ENCODE measurements at places on chromosomes 12 and 14.

DNA sequence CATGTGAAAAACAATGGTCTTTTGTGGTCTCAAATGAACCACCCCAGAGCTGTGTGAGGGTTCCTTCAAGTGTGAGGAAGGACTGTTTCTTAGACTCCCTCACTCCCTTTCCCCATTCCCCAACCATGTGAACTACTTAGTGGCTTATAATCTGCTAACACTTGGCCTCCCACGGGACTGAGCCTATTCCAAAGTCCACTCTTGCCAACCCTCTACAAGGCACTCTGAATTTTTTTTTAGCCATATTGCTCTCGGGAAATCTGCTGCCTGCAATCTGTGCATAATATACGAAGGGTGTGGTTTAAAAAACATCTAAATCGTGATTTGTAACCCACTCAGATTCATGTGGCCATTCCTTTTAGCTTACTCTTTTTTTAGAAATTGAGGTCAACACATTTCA is 2.6 kb downstream of the SVOP start:
- no peak for DNase-seq

GRCh38 chr12:104888481-104888880 is 69.6 kb downstream of the SLC41A2 start:
- DNase-seq = no peak

- DNase-seq = no peak
Measured at GRCh38 chr14:105665247-105665950, 139.0 kb downstream of the TMEM121 start.

GRCh38 chr12:131631230-131631629 is 79.7 kb upstream of the SFSWAP start:
- no peak for DNase-seq

DNA sequence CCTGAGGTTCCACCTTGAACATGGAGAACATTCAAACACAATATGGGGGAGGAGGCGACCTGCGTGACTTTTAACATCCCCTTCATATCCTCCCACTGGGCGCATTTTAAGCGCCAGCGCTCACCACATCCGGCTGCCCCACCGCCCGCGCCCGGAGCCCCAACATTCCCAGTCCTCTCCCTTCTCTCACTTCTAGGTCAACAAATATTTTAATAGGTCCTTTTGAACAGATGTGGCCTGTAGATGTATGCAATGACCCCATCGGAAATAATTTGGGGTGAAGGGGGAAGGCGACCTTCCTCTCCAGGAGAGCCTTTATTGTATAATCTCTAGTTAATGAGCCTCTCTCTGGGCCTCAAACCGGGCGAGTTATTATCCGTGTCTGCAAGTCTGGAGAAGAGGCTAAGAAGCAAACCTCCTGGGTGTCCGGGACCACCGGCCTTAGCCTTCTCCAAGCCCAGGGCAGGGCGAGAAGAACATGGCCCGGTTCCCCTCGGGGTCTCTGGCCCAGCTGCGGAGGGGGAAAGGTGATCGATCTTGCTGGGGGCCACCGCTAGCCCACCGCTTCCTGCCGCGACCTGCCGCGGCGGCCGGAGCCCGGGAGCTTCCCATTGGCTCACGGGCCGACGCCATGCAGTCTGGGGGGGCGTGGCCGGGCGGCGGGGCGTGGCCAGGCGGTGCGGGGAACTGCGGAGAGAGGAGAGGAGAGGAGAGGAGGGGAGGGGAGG is 83.2 kb upstream of the HMGA2 start:
- no peak for DNase-seq

DNA sequence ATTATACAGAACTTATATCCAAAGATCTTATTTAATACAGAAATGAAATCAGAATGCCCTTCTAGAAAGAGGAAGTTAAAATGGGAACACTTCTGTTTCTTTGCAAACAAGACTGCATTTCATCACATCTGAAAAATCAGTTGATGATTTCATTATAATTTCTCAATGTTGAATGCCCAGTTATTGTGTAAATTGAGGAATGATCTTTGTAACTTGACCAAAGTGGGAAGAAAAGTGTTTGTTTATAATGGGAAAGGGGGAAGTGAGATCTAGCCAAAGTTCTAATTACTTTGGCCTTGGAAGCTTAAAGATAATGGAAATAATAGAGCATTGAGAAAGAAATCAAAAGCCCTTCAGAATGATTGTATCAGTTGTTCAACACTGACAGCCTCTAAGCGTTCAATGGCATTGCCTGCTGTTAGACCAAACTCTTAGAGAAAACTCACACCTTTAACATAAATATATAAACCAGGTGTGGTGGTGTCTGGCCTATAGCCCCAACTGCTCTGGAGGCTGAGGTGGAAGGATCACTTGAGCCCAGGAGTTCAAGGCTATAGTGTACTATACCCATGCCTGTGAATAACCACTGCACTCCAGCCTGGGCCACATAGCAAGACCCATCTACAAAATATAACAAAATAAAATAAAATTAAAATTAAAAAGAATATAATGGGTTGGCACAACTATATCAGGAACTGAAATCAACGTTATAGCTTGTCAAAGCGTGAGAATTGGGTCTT is 9.9 kb upstream of the LYZ start:
- no peak for DNase-seq

DNA sequence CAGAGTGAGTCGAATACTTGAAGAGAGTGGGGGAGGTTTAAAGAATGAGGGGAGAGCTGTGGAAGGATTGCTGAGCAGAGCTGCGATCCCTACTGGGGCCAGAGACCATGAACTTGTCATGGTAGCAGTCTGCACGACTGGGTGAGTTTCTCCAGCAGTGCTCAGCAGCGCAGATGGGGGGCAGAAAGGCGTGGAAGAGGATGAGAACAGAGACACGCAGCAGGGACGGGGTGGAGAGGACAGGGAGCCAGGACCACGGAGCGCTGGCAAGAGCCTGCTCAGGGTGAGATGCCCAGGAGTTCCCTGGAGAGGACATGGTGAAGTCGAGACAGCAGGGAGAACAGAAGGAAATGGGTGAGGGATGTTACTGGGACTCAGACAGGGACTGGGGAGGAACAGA is 2.1 kb upstream of the AQP6 start:
- DNase-seq = no peak

DNA sequence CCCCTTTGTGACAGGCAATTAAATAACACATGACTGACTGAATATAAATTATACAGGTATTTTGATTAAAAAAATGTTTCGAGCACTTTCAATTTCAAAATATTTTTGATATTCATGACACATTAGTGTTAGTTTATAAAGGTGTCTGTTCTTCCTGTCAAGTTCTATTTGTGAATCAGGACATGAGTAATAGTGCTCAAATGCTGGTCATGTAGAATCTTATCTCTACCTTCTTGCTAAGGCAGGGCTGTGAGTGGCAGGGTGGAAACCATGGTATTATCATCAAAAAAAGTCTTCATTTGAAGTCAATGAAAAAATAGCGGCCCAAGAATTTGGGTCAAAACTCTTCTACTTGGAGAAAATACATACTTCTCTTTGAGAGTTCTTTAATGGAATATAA is 250.2 kb downstream of the DACT1 start:
- DNase-seq = no peak

DNA sequence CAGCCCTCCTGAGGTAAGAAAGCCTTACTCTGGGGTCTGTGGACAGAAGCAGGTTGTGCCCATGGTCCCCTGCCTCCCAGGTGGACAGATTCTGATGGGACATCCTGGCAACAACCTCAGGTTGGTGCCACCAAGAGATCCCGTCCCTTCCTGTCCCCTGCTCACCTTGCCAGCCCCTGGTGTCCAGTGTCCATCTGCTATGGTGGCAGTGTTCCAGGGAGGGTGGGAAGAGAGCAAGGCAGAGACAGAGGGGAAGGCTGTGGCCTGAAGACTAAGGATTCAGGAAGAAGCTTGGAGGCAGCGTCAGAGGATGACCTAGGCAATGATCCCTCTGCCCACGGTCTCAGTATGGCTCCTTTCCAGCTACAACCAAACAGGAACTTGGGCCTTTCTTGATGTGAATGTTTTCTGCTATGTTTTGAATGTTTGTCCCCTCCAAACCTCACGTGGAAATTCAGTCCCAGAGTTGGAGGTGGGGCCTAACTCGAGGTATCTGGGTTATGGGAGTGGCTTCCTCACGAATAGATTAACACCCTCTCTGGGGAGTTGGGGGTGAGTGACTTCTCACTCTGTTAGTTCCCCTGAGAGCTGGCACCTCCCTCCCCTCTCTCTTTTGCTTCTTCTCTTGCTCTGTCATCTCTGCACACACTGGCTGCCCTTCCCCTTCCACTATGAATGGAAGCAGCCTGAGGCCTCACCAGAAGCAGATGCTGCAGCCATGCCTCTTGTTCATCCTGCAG is 26.9 kb downstream of the IQSEC3 start:
- no peak for DNase-seq

DNA sequence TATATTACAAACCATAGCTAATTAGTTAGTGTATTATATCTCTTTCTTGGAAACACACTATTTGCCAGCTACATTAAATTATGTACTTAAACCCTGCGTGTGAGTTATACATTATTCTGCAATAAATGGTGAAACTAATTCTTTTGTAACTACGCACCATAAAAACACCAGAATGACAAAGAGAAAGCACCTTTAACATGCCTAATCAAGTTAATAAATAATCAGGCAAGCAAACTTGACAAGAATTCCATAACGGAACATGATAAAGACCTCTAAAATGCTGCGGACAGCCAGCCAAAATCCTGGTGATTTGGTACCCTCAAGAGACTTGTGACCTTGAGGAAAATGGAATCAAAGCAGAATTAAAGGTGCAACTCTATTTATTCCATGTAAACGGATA is 375.3 kb upstream of the KITLG start:
- no peak for DNase-seq

DNA sequence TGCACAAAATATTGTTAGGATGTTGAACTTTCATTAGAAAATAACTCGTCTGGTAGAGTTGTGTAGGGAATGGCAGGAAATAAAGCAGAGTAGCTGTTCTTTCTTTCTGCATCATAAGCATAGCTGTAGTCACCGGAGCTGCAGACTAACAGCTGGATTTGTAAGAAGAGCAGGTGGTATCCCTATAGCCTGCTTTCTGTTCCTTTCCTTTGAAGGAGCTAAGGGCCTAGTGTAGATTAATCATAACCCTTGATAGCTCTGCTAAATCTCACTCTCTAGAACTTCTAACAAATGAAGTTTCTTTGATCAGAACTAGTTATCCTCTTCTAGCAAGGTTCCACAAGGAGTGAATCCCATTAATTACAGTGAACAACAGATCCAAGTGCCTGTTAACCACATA is 3.5 kb downstream of the LMO3 start:
- no peak for DNase-seq

DNA sequence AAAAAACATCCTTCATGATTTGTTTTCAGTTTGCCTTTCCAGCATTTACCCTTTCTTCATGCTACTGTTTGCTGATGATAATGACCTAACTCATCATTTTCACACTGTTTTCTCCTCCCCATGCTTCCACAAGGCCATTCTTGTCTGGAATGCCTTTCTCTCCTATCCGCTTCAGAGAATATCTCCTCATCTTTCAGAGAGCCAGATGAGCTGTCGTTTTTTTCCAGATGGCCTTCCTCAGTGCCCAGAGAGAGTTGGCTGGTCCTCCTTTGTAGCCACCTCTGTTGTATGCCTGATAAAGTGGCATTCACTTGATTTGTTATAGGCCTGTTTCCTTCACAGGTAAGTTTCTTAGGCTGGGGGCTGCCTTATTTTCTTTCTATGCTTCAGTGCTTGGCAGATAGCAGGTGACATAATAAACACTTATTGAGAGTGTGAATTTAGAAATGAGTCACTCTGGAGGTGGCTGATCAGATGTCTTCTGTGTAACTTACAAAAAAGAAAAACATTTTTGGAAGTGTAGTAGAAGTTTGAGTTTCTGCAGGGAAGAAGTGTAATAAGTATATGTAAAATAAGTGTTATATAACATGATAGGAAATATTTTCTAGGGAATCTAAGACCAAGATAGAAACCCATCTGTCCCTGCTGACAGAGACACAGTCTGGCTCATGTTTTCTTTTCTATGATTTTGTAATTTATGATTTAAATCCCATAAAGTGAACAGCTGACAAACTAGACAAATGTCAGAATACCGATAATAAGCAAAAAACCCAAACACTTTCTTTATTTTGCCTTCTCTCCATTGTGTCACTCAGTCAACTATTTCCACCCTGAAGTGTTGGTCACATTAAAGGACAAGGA is 174.5 kb downstream of the DACT1 start:
- DNase-seq = no peak

GRCh38 chr14:74507085-74507484 is 13.5 kb downstream of the ISCA2 start:
- DNase-seq = no peak

GRCh38 chr14:24430682-24431568 is 1.2 kb downstream of the KHNYN start:
- DNase-seq = no peak

DNA sequence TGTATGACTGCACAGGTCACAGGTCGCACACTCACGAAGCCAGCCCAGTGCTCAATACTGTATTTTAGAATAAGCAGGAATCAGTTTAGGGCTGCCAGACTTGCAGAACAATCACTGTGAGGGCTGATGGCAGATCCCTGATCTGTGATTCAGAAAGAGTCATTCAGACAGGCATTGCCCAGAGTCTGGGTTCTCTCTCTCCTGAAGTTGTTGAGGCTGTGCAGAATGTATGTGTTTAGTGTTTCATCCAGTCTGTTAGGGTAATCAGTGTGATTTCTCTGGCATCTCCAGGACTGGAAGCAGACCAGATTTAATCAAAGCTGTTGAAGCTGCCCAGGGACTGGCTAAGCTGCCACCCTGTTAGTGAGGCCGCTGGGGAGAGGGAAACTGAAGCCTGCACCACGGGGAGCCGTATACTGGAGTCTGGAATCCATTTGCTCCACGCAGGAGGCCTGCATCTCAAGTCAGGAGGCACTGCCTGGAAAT is 69.3 kb downstream of the ETV6 start:
- no peak for DNase-seq

- no peak for DNase-seq
Measured at GRCh38 chr14:78162202-78162601, 8.0 kb upstream of the NRXN3 start.

GRCh38 chr12:125151284-125151683 is 86.0 kb downstream of the AACS start:
- no peak for DNase-seq

DNA sequence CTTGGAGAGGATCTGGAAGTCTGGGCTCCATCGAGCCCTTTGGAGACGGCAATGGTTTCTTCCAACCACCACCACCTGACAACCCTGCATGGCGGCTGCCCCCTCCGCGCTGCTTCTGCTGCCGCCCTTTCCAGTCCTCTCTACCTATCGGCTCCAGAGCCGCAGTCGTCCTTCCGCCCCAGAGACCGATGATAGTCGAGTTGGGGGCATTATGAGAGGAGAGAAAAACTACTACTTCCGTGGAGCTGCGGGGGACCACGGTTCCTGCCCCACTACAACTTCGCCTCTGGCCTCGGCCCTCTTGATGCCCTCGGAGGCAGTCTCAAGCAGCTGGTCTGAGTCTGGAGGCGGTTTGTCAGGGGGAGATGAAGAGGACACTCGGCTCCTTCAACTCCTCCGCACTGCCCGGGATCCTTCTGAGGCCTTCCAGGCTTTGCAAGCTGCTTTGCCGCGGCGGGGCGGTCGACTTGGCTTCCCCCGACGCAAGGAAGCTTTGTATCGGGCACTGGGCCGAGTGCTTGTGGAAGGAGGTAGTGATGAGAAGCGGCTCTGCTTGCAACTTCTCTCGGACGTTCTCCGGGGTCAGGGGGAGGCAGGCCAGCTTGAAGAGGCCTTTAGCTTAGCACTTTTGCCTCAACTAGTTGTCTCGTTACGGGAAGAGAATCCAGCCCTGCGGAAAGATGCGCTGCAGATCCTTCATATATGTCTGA is 499 bp downstream of the TOGARAM1 start:
- DNase-seq = no peak

GRCh38 chr14:84202486-84202885 is 1327.5 kb upstream of the FLRT2 start:
- no peak for DNase-seq

- DNase-seq = no peak
Measured at GRCh38 chr14:90062127-90062794, 467 bp downstream of the KCNK13 start.

Measured in LNCaP clone FGC (cell line).